ENCODE measurements at places on chromosomes 11 and 22. TPM values are rescaled to one million over a fixed set of nuclear protein-coding genes. Genes with fewer than 3 reads are reported as not detected.

DNA sequence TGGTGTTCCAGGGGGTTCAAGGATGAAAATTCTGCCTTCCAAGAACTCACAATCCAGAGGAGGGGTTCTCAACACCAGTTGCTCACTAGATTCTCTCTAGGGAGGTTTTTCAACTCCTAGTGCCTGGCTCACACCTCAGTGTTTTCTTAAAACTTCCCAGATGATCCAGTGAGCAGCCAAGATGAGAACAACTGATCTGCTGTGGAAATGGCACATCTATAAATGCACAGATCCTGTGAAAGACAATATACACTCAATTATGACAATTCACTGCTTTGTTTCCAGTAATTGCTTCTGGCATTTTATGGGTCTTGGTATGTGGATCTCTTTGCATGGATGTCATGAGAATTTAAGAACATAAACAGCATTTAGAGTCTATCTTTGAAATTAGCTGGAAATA, 45.2 kb upstream of the PRSS23 start:
- no peak for DNase-seq

DNA sequence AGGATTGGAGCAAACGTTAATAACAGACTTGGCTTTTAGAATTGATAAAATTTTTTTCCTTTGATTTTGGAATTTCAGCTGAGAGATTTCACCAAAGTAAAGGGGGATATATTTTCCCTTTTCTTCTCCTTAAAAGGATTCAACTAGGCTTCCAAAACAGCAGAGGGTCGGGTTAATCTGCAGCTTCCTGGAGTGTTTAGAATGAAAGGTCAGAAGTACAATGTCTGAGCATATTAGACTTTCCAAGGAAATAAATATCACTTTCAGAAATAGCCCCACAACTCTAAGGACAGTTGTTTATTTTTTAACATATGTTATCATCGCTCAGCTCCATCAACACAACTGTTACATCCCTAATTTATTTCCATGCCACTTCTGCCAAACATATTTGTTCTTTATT, 1532.9 kb upstream of the RAG2 start:
- DNase-seq: no peak

The TRPC6 gene
- 2.7 TPM for total RNA-seq

The MPZL2 gene
- total RNA-seq: 29.8 TPM

The CCDC86 gene
- 21.9 TPM for total RNA-seq

Measured in posterior vena cava (tissue), 2 donors.